ENCODE measurements at places on chromosomes 5 and 9. TPM values are rescaled to one million over a fixed set of nuclear protein-coding genes. Genes with fewer than 3 reads are reported as not detected.

DNA sequence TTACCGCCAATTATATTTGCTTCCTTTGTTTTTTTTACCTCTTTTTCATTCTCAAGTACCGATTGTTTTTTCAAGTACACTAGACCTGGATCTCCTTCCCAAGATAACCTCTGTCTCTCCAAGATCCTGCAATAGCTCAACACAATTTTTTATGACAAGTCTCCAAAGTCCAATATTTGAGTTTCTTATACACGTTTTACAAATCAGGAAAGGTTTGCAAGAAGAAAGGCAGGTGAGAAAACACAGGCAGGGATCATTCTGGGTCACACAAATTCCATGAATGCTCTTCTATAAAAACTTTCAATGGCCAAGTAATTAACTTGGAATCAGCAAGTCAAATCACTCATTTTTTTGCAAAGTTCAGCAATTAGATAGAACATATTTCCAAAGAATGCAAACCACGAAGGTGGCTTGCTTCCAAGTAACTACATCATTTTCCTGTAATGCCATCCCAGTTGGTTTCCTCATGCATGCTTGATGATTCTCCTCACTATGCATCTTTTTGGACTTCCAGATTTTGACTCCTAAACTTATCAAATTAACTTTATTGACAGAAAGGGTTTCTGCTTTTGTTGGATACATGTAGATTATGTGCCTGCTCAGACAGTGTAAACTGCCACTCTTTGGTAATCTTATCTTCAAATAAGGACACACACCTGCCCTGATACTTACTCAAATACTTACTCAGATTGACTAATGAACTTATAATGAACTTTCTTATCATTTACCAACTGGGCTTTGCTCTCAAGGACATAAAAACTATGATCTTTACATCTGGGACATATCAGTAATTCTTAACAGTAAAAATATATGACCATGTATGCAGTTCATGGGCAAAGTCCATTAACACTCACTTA is 24.7 kb upstream of the IFNE start:
- DNase-seq = no peak

GRCh38 chr9:2307480-2307879 is 292.3 kb downstream of the SMARCA2 start:
- no peak for DNase-seq

DNA sequence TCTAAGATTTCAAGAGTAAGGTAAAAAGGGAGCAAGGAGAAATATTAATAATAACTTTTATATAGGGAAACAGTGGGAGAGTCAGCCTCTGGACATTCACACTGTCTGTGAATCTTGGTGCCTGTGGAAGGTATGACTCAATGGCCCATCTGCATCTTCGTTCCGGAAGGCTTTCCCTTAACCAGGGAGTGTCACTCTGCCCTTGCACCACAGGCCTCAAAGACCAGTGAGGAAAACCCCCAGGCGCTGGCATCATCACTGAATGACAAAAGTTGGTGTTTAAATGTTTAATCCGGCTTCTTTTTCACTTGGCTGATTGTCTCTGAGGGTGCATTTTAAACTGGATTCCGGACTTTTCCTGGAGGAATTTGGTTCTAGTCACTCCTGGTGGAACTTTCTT is 522.4 kb upstream of the TLE4 start:
- DNase-seq = no peak

The PKD2L2 gene
- total RNA-seq = not detected

The TYRP1 gene
- not detected for total RNA-seq
